Tibial artery (tissue), 4 donors: ENCODE measurements at places on chromosomes 2 and 18.

DNA sequence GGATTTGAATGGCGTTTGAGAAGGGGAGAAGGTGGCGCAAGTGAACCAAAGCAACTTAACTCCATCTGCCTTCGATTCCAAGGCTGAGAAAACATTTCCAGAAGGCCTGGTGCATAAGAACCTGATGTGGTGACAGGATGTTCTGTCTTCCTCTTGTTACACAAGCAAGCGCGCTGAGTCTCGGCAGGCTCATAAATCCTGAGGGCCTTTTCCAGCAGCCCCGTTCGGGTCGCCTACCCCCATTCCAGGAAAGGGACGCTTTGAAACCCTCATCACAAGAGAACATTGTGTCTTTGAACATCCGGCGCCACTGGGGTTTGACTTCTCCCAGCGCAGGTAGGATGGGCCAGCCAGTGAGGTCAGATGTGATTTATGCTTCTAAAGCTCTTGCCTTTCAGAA lies 403.5 kb downstream of the SETBP1 start:
- no peak for DNase-seq

- no peak for DNase-seq
These were observed 13.2 kb downstream of the ITGB1BP1 start for GRCh38 chr2:9410108-9410507.

- DNase-seq, result no peak
These were observed 322.8 kb upstream of the TANK start for GRCh38 chr2:160837416-160837815.

DNA sequence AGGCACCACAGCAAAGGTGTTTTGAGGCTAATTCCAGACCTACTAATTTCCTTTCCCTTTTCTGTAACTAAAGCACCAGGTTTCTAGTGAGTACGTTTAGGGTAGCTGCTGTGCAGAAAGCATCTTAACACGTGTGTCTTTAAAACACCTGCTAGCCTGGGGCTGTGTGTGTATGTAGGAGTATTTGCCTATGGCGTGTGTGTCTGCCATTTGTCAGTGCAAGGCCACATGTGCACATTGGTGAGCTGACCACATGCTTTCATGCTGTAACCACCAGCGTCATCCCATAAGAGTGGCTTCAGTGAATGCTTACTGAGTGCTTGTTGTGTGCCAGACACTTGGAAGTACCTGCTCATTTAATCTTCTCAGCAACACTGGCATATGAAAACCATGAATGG lies 241.6 kb downstream of the SEPTIN10 start:
- no peak for DNase-seq

DNA sequence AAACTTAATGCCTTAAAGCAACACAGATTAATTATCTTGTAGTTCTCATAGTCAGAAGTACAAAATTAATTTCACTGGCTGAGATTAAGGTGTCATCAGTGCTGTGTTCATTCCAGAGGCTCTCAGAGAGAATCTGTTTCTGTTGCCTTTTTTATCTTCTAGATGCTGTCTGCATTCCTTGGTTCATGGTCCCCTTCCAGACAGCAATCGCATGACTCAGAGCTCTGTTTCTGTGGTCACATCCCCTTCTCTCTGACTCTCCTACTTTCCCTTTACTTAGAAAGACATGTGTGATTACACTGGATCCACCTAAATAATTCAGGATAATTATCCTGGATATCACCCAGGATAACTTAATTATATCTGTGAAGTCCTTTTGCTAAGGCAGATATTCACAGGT lies 148.6 kb downstream of the MAIP1 start:
- no peak for DNase-seq

GRCh38 chr2:36059691-36060090 lies 295.9 kb upstream of the CRIM1 start:
- no peak for DNase-seq

GRCh38 chr2:60299179-60299578 lies 254.3 kb downstream of the BCL11A start:
- DNase-seq, result no peak

DNA sequence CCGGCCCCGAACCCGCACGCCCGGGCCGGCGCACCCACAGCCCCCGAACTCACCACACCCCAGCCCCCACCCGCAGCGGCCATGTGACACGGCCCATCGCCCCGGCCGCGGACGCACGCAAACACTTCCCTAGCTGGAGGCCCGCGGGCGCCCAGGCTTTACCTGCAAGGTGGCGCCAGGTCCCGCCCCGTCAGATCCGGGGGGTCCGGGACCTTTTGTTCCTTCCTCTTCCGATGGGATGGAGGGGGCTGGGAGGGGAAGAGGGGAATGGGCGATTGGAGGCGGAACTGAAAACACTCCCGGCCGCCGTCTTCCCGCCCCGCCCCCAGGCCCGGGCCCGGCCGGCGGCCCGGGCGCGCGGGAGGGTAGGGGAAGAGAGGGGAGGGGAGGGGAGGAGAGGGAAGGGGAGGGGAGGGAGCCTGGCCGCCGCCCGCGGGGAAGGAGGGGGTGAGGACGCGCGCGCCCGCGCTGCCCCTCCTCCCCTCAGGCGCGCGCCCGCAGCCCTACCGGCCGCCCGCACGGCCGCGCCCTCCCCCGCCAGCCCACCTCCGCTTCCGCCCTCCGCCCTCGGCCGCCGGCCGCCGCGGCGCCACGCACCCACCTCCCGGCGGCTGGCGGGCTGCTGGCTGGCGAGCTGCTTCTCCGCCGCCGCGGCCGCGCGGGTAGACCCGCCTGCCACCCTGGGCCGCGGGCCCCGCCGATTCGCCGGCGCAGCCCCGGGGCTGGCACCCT lies at the start of gene SMAD2:
Gene SMAD2 (minus strand): TSS at position 461 of the 732 bp plus-strand sequence. CDS start 33,903 bp downstream, outside the sequence.
- peak; percentile 89 for DNase-seq

- no peak for DNase-seq
These were observed 71.5 kb downstream of the OSBPL6 start for GRCh38 chr2:178265851-178266250.

DNA sequence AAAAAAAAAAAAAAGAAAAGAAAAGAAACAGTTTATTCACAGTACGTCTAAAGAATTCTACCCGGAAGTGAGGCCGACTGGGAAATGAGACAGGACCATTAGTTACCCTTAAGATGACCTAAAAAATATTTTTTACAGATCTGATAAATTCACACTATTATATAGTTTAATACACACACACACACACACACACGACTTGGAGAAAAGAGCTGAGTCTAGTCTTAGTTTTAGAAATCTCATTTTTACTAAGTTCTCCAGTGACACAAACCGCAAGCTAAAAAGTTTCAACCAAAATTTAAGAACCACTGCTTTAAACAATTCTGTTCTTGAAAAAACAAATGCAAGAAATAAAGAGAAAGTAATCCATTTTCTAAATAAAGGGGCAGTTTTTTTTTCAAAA lies 27.1 kb downstream of the ST3GAL5 start:
- no peak for DNase-seq

- DNase-seq, result no peak
These were observed 76.2 kb downstream of the FAM168B start for GRCh38 chr2:131016826-131017741.

- DNase-seq, result peak; percentile 63
These were observed 17.4 kb upstream of the MRPL33 start for GRCh38 chr2:27754138-27754588.

DNA sequence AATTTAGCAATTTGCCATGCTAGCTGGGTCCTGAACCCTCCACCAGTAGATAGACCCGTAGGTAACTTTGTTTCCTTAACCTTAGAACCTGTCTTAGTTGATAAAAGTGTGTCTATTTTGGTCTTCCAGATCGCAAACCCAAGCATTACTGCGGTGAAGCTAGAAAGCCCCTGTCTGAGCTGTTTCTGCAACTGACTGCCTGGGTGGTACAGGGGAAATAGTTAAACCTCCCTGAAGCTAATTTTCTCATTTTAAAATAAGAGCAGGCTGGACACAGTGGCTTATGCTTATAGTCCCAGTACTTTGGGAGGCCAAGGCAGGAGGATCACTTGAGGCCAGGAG lies 101.7 kb upstream of the MSH2 start:
- DNase-seq, result no peak

DNA sequence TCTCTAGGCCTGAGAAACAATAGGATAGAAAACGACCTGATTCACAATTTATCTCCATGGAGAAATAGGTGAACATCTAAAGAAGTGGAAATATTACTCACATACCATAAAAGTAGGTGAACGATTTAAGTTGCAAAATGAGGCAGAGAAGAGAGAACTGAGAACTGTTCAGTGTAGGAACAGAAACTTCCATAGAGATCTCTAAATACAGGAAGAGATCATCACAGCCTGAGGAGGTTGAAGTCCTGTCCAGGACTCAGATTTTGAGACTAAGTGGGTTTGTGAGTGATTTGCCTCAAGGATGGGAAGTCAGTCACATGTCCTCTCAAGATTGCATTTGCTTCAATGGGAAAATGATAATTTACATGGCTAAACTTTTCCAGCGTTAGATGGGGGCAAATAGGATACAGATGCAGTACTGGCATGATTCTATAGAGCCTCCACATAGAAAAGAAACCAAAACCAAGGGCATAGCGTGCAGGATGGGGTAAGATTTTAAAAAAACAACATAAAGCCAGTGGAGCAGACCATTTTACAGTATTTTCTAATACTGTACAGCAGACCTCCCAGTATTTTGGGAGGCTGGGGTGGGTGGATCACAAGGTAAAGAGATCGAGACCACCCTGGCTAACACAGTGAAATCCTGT lies 68.8 kb downstream of the MEP1B start:
- no peak for DNase-seq

GRCh38 chr18:45073556-45073955 lies 392.9 kb downstream of the SETBP1 start:
- DNase-seq, result no peak

DNA sequence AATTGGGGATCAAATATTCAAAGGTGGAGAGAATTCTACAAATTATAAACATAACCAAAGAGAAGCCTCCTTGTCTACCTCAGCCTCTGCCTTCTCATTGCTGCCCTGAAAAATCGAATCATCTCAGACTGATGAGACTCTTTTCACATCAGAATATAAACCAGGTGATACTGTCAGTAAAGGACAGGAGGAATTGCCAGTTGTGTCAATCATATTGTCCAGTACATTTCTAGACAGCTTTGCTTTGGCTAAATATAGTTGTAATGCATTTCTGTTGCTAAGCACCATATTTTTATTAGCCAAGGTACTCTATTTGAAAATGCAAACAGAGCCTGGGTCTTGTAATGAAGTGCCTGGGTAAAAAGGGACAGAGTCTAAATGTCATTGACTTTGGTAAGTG lies 92.6 kb upstream of the TLK1 start:
- DNase-seq, result no peak

DNA sequence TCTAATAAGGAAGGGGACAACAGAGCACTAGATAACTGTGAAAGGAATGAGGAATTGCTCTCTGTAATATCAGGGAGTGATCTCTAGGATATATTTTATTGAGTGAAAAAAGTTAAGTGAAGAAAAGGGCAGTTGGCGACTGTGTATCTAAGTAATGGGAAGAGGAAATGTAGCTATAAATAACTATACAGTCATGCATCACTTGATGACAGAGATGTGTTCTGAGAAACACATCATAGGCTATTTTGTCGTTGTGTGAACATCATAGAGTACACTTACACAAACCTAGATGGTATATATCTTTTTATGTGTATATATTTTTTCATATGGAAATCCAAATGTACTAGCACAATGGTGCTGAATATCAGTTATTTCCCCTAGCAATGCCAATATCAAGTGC lies 329.3 kb downstream of the TXNL1 start:
- DNase-seq, result no peak

GRCh38 chr2:47528874-47529273 lies 125.9 kb downstream of the MSH2 start:
- no peak for DNase-seq

GRCh38 chr2:60523963-60524362 lies 29.5 kb downstream of the BCL11A start:
- DNase-seq, result no peak

DNA sequence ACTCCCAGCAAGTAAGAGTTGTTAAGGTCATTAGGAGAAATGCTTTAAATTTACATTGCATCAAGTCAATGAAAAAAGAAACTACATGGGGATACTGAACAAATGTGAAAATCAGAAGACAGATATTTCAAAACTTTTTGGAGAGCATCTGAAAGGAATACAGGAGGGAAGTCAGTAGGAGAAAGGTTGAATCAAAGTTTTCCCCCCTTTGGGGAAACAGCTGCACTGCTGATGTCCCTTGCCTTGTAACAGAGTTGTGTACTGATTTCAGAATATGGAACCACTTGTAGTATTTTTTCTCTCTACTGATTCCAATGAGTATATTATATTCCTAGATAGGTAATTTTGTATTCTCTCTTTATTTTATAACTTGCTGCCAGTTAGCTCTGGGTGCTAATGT lies 592.5 kb upstream of the ZEB2 start:
- no peak for DNase-seq

DNA sequence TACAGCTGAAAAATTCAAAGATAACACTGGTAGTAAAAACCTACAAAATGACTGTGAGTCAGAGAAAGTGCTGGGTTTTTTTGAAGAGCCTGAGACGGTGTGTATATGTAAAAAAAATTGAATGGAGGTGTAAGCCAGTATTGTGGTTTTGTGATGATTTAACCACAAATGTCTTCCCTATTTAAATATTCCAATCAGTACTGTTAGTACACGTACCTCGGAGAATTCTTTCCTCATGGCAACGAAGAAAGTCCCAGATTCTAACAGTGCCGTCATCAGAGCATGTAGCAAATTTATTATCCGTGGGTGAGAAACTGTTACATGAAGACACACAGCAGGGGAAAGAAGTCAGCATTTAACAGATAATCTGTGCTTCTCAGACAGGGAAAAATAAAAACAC lies 48.1 kb downstream of the WDR33 start:
- DNase-seq, result no peak
